ENCODE measurements at places on chromosomes 3 and 15.

DNA sequence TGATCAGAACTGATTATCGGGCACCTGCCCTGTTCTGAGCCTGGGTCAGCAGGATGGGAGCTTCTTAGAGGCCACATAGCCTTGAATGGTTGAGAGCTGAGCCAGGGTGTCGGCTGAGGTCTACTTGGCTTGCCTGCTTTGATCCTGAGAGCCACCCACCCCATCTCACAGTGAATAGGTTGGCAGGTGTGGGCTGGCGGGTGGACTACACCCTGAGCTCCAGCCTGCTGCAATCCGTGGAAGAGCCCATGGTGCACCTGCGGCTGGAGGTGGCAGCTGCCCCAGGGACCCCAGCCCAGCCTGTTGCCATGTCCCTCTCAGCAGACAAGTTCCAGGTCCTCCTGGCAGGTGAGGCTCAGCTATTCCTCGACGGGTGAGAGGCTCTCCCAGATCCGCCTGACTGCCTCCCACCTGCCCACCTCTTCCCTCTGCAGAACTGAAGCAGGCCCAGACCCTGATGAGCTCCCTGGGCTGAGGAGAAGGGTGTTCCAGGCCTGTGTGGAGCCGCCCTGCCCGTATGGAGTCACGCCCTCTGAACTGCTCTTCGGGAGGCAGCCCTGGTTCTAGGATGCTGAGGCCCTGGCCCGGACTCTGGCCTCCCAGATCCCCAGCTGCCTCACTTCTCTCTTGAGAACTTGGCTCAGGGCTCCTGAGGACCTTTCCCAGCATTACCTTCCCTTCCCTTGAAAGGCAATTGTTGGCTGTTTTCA is 3.8 kb downstream of the COMMD4 start:
- DNase-seq = no peak

DNA sequence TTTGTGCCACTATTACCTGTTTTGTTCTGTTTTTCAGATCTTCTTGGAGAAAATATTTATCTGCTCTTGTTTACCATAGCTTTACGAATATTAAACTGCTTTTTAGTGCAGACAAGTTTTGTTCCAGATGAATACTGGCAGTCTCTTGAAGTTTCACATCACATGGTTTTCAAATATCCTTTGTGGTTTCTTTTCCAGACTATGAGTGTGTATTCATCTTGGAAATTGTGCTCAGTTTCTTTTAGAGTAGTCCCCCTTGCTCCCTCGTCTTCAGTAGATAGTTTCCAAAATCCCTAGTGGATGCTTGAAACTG is 1.2 kb downstream of the PIGB start:
- DNase-seq = no peak

GRCh38 chr3:113532698-113533533 is 561 bp downstream of the SIDT1 start:
- DNase-seq = peak; percentile 63

GRCh38 chr3:35028157-35028556 is 611.2 kb upstream of the ARPP21 start:
- DNase-seq = no peak

DNA sequence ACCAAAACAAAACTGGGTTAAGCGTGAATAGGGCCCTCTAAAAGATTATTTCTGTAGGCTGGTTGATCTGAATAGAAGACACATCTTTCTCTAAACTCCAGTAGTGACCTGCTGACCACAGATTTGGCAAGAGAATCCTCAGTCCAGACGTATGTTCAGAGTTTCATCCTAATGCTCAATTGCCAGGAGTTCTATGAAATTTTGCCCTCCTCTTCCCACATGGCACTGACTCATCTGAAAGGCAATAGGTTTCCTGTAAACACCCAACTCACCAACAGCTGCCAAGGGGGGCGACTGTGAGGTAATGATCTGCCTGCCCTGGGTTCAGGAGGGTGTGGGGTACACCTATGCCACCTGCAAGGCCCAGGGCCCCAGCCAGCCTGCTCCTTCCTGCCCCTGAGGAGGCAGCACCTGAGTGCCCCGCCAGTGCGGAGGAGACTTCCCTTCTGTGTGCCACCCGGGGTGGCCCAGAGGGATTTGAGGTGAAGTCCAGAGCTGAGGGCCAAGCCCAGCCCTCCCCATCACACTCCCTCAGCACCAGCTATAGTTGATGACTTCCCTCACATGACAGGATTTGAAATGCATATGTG is 8.4 kb upstream of the PLA2G4D start:
- DNase-seq = no peak

DNA sequence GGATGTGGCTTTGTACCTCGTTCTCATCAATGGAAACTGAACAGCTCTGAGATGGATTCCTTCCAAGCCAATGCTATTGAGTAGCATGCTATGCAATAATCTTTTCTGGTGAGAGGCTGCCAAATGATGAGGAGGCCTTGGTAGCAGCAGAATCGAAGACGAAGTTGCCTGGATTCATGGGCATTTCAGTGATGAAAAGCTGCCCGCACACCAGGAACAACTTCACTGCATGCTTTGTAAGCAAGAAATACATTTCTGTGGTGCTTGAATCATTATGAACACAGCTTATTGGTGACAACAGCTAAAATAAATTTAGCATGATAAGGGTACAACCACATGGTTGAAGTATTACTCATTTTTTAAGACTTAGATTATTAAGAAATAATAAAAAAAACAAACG is 246.8 kb upstream of the ROBO1 start:
- no peak for DNase-seq

DNA sequence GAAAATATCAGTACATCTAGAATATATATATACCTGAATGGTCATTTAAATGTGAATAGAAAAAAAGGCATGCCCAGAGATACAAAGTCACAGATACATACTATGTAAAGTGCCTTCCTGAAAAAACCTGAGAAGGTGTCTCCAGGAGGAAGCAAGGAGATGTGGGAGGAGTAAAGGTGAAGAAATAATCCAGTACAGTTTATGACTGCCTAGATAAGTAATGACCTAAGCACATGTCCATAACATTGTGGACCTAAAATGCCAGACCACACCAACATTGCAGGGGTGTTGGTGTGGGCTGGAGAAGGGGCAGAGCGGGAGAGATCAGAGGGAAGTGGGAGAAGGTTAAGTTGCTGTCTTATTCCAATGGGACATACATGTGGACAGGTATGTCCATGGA is 226.9 kb downstream of the ZNF621 start:
- DNase-seq = no peak

DNA sequence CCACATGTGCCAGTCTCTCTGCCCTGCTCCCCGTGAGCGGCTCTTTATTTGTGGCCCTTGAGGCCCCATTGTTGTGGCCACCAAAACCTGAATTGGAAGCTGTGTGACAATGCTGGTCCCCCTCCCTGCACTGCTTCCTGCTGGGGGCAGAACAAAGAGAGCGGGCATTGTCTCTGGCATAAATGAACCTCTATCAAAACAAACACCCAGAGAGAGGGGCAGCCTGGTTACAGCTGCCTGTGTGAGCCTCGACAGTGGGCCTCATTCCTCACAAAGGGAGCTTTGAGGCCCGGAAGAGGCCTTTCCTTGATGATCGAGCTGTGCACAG is 152.9 kb downstream of the IGF1R start:
- peak; percentile 61 for DNase-seq

DNA sequence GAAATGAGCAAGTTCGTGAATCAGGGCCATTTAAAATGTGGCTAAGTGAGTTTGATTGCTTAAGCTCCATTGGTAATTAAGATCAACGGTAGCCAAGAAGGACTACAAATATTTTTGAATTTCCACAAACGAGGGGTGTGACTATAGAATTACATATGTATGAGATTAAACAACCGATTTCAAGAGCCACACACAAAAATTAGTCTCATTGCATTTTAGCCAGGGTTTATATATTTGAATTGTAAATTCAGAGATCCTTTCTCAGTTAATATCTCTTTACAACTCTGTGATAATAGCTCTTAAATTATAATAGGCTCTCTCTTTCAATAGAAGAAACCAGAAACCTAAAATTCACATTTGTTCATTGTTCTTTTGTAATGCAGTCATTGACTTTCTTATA is 325.6 kb upstream of the ICE2 start:
- DNase-seq = no peak

DNA sequence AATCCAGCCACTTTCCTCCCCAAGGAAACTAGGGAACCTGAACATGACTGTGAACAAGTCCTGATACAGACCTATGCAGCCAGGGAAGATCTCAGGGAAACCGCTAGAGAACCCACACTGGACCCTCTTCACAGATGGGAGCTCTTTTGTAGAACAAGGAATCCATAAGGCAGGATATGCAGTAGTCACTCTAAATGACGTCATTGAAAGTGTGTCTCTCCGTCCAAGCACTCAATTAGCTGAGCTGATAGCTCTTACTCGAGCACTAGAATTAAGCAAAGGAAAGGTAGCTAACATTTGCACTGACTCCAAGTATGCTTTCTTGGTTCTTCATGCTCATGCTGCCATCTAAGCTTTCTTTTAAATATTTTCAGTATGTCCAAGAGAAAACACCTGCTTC is 10.0 kb upstream of the SMCO1 start:
- DNase-seq = no peak

- DNase-seq = no peak
Observed at GRCh38 chr3:126872701-126873342, 110.1 kb upstream of the PLXNA1 start.

DNA sequence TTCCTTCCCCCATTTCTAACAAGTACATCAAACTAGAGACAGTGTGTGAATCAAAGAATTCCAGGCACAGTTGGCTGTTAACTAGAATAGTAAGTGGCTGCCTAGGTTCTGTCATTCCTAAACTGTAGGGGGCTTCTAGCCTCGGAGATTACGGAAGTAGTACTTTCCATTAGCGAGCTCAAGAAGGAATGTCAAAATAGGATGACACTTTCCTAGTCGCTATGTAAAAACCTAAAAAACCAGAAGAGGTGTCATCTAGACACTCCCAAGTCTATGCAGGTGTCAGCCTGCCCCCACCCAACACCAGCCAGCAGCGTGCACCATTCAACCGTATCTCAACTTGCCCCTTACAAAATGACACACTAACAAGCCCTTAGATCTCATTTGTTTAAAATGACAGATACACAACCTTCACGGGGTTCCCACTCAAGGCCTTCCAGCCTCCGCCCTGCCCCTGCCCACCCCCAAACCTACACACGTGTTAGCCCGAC is 874 bp downstream of the INO80 start:
- peak; percentile 80 for DNase-seq

DNA sequence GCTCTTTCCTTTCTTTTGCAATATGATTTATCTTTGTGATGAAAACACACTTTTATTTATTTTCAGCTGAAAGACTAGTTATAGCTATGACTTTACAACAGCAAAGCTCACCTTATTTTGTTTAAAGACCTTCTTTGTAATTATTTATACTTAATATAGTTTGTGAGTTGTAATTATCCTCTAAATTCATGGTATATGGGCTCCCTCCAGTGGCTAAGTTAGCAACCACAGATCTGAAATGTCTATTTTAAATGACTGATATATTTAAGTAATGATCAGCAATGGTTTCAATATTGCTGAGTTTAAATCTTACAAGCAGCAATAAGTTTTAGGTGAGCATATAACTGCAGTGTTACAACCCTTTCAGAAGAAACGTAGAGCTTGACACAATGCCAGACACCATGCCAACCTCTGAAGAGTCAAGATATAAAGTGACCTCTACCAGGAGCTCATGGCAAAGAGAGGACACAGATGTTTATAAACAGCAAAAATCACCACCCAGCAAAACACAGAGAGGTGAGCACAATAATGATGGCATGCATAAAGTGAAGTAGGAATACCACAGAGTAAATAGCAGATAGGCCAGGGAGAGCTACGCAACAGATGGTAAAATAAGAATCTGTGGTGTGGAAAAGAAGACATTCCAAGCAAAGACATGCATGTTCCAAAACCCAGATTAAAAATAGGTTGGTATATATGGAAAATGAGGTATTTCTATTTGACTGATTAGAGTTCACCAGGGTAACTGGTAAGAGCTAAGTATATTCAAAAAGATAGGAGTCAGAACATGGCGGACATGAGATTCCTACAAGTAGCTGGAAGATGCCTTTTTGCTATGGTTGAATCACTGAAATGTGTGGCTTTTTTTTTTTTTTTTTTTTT is 143.7 kb upstream of the ZNF385D start:
- peak; percentile 35 for DNase-seq

DNA sequence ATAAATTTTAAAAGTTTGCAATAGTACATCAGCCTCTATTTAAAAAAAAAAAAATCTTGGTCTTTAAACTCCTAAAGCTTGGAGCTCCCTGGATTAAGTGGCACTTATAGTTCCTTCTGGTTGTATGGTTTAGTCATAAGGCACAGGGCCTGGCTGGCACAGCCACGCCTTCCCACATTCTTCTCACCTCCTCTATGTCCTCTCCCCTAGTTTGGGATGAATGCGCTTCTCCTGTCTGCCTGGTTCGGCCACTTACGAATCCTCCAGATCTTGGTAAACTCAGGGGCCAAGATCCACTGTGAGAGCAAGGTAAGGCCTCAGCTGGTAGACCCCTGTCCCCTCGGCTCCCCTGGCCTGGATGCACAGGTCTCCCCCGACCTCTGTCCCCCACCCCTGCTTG is 10.0 kb downstream of the ANKDD1A start:
- DNase-seq = no peak

GRCh38 chr15:42367041-42367440 is 7.7 kb downstream of the CAPN3 start:
- no peak for DNase-seq

DNA sequence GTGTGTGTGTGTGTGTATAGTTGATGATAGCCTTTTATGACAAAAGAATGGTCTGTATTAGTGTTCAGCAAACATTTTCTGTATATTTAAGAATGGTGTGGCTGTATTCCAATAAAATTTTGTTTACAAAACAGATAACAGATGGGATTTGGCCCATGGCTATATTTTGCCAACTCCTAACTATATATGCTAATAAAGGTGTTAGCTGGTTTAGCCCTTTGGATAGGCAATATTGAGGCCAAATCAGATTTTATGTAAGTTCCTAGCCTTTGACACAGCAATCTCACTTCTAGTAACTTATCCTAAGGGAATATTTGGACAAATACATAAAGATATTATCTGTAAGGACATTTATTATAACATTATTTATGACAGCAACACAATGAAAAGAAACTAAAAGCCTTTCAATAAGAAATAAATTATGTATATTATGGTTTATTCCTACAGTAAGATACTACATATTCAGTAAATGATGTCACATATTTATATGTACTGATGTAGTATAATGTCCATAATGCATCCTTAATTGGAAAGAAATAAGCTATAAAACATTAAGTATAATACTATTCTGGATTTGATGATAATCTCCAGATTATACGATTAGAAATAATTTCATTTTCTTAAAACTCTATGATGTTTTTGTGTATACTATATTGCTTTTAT is 264.0 kb downstream of the RBMS3 start:
- no peak for DNase-seq

DNA sequence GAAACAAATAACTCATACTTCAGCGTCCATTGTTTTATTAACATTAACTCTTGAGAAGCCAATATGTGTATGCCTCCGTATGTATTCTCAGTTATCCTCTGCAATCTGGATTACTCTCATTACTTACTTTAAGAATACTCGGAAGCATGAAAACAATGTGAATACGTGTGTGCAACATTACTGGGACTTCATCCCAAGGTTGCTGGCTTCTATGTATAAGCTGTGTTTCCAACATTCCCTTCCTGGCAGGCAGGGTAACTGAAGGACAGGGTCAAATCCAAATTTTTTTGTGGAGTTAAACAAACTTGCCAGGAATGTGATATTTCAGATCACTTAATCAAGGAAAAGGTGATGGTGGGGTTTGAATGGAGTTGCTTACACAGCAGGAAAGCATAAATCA is 34.5 kb upstream of the NR1I2 start:
- DNase-seq = no peak

GRCh38 chr3:183591881-183592521 is 36.5 kb upstream of the KLHL6 start:
- DNase-seq = peak; percentile 58

GRCh38 chr3:58683466-58683865 is 16.9 kb upstream of the FAM3D start:
- no peak for DNase-seq
